ENCODE measurements at places on chromosomes 4 and X.

DNA sequence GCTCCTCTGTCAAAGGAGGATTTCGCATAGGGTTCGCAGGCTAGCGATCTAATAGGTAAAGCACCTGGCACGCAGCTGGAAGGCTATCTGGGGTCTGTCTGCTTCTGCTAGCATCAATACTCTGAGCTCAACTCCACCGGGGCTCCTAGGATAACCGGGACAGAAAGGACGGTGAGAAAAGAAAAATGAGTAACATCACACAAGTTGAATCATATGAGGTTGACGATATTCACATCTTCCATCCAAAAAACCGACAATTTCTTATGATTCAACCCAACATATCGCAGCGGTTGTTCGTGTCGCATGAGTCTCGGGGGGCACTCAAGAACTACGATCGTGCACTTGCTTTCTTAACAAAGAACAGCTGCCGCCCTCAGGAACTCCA, 1.8 kb downstream of the PROM1 start:
- no peak overlapping the region for H3K27ac ChIP-seq
- peaks cover 11% of the 10 kb centered on the region for H3K27me3 ChIP-seq
- no peaks in the 10 kb centered on the region for H3K36me3 ChIP-seq
- no peak for DNase-seq
- peak overlapping the region; percentile 57 for H3K4me3 ChIP-seq
- H3K4me1 ChIP-seq, result peaks cover 25% of the 10 kb centered on the region

DNA sequence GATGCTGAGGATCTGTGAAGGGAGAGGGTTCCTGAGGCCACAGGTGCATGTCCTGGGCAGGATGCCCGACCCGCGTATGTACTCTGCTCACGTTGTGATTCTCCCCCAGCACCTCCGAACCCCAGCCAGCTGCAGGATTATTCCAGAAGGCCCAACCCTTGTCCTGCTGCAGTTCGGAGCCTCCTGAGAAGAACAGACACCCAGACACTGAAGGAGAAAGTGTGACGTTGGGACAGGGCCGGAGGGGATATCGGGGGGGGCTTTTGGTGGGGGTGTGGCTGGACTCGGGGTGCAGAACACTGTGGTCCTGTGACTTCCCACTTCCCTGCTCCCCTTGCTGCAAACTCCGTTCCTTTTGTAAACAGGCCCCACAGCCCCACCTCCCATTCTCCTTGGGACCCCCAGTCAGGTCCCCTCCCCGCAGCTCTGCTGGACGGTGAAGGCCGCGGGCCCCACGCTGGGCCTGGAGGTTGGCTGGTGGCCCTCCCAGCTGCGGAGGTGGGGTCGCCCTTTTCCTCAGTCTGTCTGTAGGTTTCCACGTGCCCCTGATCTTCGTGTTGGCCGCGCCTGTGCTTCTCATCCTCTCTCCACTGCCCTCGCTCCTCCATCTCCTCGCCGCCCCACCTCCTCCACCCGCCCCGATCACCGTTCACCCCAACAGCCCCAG, 83.0 kb upstream of the ADRA2C start:
- no peak overlapping the region for H3K4me3 ChIP-seq
- H3K27ac ChIP-seq, result no peak overlapping the region
- H3K4me1 ChIP-seq, result no peaks in the 10 kb centered on the region

GRCh38 chrX:20515841-20516461, 249.2 kb upstream of the RPS6KA3 start:
- H3K4me3 ChIP-seq, result no peak overlapping the region
- no peak overlapping the region for H3K27ac ChIP-seq
- H3K36me3 ChIP-seq, result no peaks in the 10 kb centered on the region
- no peaks in the 10 kb centered on the region for H3K27me3 ChIP-seq

GRCh38 chr4:84389406-84389805, 109.7 kb downstream of the NKX6-1 start:
- no peaks in the 10 kb centered on the region for H3K36me3 ChIP-seq
- no peaks in the 10 kb centered on the region for H3K4me1 ChIP-seq
- no peaks in the 10 kb centered on the region for H3K27me3 ChIP-seq
- DNase-seq, result no peak
